ENCODE measurements at places on chromosomes 12 and 14.

DNA sequence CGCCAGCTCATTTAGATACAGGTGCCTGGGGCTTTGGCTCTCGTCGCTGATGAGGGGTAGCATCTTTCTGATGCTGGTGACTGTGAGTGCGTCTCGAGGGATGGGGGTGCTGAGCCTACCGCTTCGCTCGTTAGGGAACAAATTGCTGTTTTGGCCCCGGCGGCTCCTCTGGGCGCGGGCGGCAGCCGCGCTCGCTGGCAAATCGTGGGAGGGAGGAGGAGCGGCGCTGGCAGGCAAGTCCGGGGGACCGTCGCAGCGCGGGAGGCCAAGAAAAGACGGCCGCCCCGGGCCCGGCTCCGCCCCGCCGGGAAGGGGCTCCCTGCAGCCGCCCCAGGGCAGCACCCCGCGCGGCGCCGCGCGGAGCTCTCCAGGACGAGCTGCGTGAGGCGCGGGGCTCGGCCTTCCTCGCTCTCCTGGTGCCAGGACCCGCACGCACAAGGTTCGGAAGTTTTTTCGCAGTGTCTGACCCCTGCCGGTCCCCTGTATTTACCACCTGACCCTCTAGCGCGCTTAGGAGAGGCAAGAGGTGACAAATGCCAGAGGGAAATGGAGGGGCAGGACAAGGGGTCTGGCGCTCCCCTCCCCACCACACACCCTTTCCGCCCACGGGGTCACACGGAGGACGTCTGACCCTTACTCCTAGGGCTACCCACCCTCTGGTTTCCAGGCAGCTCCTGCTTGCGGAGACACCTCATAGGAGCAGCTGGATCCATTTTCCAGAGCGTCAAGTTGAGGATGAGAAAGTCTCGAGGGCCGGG, 899 bp upstream of the KCNH3 start:
- H3K36me3 ChIP-seq: no peaks in the 10 kb centered on the region
- DNase-seq: no peak
- H3K4me1 ChIP-seq: peaks cover 20% of the 10 kb centered on the region
- H3K27ac ChIP-seq: no peak overlapping the region

- no peak overlapping the region for H3K4me3 ChIP-seq
- H3K36me3 ChIP-seq: no peaks in the 10 kb centered on the region
- no peak for DNase-seq
Measured at GRCh38 chr12:61857968-61858367, 402.2 kb upstream of the USP15 start.

- no peaks in the 10 kb centered on the region for H3K4me1 ChIP-seq
- H3K4me3 ChIP-seq: no peak overlapping the region
- no peaks in the 10 kb centered on the region for H3K36me3 ChIP-seq
- H3K27me3 ChIP-seq: no peaks in the 10 kb centered on the region
Measured at GRCh38 chr12:6355491-6356373, 13.9 kb upstream of the TNFRSF1A start.

DNA sequence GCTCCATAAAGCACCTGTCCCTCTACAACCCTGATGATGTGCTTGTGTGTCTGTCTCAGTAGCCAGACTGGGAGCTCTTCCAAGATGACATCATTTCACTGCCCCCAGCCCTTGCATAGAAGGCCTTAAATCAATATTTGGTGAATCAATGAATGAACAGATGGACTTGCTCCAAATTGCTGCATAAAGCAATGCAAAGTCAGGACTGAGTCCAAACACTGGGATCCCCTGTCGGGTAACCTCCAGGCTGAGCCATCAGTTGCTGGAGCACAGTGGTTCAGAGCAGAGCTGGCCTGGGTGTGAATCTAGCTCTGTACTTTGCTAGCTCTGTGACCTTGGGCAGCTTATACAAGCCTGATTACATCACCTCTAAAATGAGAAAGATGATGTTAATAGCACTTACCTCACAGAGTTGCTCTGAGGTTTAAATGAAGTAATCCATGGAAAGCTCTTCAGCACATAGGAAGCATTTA, 120.3 kb upstream of the VASH1 start:
- no peak for DNase-seq
- no peaks in the 10 kb centered on the region for H3K4me1 ChIP-seq
- no peaks in the 10 kb centered on the region for H3K36me3 ChIP-seq
- H3K27ac ChIP-seq: no peak overlapping the region

DNA sequence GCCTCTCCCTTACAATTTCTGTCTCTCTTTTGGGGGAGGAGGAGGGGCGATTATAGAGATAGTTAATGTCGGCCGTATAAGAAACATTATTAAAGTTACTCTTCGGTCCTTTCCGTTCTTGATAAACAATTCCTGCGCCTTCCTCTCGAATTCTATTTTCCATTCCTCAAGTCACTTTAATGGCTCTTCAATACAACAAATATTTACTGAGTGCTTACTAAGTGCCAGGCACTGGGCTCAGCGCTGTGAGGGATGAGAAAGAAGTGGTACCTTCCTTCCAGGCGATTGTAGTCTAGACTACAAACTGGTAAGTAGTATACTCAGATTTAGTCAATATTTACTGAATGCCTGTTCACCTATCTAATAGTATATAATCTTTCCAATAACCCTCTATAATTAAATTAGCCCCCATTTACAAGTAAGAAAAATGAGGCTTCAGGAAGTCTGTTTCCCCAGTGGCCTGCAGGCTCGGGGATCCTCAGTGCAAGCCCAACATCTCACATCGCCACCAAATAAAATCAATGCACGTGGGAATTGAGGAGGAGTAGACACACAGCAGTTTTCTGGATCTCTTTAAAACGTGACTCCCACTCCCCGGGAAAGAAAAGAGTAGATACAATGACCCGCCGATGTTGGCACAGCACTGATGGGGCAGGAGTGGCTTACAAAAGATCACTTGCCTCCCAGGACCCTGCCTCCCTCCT, 589 bp upstream of the ZNF219 start:
- no peak for DNase-seq
- no peaks in the 10 kb centered on the region for H3K36me3 ChIP-seq
- peak overlapping the region; percentile 92 for H3K27ac ChIP-seq
- H3K4me1 ChIP-seq: peaks cover 40% of the 10 kb centered on the region

DNA sequence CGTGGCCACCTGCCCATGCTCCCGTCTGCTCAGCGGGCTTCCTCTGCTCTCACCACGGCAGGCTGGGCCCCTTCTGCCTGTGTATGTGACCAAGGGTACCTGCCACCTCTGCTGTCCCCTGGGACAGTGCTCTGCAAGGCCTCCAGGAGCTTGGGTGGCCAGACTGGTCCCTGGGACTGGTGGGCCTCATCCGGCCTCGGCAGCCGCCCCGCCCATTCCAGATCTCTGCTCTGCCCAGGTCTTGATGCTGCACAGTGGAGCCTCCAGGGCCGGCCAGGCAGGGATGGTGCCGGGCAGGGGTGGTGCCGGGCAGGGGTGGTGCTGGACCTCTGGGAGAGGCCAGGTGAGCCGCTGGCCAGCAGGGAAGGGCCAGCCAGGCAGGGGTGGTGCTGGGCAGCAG, 9.0 kb downstream of the FBRSL1 start:
- DNase-seq: no peak
- no peak overlapping the region for H3K27ac ChIP-seq
- H3K27me3 ChIP-seq: no peaks in the 10 kb centered on the region
- no peak overlapping the region for H3K4me3 ChIP-seq

DNA sequence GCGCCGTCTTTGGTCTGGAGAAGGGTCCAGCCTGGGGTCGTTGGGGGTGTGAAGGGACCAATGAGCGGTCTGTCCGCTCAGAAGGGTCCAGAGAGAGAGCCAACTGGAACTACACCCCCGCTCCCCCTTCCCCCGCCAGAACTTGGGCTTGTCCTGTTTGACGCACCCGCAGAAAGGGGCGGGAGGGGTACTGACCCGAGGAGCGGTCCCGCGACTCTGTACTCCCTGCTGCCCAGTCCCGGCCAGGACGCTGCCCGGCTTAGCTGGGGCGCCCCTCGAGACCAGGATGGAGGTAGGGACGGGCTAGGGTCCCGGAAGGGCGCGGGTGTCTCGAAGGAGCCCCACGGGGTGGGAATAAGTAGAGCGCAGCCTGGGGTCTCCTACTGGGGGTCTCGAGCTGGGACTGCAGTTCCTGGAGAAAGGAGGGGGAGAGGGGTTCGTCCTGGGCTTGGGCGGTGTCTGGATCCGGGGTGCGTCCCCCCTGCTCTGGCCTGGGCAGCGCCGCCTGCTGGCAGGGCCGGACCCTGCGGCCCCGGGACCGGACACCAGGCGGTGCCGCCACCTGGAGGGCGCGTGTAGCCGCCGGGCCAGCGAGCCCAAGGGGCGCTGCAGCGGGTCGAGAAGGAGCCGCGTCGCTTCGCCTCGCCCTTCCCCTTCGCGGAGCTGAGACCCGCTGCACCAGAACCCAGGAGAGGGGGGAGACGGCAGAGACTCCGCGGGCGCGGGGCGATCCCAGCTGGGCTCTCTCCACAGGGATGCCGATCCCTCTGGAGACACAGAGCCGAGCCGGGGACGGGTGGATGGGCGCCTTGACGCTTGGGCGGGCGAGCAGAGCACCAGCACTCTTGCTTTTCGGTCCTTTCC, 3.8 kb upstream of the CACNB3 start:
- H3K4me3 ChIP-seq: peak overlapping the region; percentile 85
- peaks cover 35% of the 10 kb centered on the region for H3K4me1 ChIP-seq
- peak; percentile 92 for DNase-seq
- H3K36me3 ChIP-seq: no peaks in the 10 kb centered on the region
- H3K27me3 ChIP-seq: no peaks in the 10 kb centered on the region

DNA sequence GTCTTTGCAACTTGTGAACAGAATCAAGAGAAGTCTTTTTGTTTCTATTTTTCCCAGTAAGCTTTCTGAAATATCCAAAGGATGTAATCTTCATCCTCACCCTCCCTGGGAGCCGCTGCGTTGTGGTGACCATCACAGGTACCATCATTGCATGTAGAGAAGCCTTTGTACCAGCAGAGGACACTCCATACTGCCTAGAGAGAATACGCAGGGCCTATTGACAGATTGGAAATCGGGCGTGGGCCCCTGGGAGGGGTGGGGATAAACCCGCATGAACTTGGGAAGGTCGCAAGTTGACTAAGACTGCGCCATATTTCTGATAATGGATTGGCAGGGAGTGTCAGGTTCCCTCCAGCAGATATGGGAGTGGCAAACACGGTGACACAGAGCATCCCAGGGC, 12.7 kb downstream of the KRT1 start:
- no peak overlapping the region for H3K27ac ChIP-seq
- no peaks in the 10 kb centered on the region for H3K27me3 ChIP-seq
- H3K36me3 ChIP-seq: no peaks in the 10 kb centered on the region
- DNase-seq: no peak
- no peak overlapping the region for H3K4me3 ChIP-seq

GRCh38 chr12:110606253-110606611, 7.7 kb upstream of the TCTN1 start:
- H3K4me3 ChIP-seq: no peak overlapping the region
- DNase-seq: no peak
- no peaks in the 10 kb centered on the region for H3K4me1 ChIP-seq
- H3K36me3 ChIP-seq: no peaks in the 10 kb centered on the region
- H3K27ac ChIP-seq: no peak overlapping the region
- H3K27me3 ChIP-seq: no peaks in the 10 kb centered on the region

DNA sequence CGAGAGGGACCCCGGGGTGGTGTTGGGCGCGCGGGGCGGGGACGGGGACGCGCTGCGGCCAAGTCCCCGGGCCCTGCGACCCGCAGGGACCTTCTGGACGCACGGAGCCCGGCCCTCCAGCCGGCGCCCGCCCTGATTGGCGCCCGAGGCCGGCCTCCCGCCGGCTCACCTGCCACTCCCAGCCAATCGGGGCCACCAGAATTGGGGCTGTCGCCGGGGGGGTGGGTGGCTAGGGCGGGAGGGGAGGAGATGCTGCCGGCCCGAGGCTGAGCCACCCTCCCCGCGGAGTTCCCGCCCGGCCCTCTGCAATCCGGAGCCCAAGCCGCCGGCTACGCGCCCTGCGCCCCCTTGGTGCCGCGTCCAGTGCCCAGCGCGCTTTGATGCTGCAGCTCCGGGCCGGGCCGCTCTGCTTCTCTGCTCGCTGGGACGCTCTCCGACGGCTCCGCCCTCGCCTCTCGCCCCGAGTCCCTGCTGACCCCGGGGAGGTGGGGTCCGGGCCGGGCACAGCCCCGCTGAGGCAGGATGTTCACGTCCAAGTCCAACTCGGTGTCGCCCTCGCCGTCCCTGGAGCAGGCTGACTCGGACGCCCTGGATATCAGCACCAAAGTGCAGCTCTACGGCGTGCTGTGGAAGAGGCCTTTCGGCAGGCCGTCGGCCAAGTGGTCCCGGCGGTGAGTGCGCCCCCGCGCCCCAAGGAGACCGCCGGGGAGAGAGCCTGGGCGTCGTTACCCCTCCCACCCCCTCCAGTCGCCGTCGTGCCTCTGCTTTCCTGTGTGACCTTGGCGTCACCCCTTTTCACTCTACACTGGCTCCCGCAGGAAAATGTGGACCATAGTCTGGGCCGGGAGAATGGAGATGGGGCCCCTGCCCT, at the start of gene PLEKHD1:
Gene PLEKHD1, plus strand, starts transcription at position 285 of the 871 bp plus-strand sequence. Its CDS starts 238 bp downstream, at position 523.
- DNase-seq: no peak
- no peaks in the 10 kb centered on the region for H3K36me3 ChIP-seq

DNA sequence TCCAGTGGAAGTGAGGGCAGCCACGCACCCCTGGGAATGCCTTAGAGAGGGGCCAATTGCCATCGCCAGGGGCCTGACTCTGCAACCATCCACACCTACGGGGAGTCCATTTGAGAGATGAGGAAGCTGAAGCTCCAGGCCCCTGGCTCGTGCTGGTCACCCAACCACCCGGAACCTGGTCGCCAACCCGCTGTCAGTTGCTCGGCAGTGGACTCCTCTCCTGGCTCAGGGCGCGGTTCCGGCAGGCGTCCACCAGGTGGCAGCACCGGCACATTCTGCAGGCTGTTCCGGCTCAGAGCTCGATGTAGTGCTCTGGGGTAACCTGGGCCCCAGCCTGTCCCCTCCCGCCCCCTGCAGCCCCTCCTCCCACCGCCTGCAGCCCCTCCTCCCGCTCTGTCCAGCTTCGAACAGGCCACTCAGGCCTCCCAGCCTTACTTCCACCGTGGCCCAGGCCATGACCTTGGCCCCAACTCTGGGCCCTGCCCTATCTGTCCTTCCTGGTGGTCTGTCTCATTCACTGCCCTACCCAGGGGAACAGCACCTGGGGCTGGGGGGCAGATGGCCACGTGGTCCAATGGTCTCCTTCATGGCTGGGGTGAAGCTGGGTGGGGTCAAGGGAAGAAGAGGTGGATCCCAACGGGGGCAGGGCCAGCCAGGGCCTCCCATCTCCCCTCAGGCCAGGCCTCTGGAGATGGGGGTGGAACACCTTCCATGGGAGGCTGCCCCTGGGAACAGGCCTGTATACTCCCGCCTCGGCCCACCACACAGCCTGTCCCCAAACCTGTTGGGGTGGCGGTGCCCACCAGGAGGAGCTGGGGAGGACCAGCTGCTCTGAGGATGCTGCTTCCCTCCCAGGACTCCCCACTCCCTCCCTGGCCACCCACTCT, 15.7 kb downstream of the SIVA1 start:
- H3K27ac ChIP-seq: peak overlapping the region; percentile 36
- H3K4me3 ChIP-seq: no peak overlapping the region
- H3K36me3 ChIP-seq: peaks cover 38% of the 10 kb centered on the region

- no peaks in the 10 kb centered on the region for H3K4me1 ChIP-seq
- H3K4me3 ChIP-seq: no peak overlapping the region
- H3K36me3 ChIP-seq: no peaks in the 10 kb centered on the region
- H3K27me3 ChIP-seq: no peaks in the 10 kb centered on the region
- H3K27ac ChIP-seq: no peak overlapping the region
Measured at GRCh38 chr12:122827258-122827657, 8.0 kb upstream of the HIP1R start.

Measured in tibial artery (tissue), 4 donors.